CD4-positive, alpha-beta T cell treated with Interleukin-4 for 4 hours (primary cell): ENCODE measurements at places on chromosomes 1 and 21.

DNA sequence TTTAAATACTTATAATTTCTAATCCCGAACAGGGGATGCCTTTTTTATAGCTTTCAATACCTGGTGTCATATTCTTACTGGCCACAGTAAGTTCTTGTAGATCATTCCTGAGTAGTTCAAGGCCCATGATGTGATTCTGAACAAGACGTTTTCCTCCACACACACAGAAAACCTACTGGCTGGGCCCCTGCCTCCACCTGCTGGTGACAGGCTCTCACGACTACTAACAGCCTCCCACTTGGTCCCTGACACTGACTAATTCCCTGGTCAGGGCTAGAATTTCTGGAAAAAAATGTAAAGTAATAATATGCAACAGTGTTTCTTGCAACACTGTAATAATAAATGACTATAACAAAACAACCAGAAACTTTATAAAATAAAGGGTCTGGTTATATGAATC, 50.4 kb upstream of the RIPK4 start:
- DNase-seq = no peak

DNA sequence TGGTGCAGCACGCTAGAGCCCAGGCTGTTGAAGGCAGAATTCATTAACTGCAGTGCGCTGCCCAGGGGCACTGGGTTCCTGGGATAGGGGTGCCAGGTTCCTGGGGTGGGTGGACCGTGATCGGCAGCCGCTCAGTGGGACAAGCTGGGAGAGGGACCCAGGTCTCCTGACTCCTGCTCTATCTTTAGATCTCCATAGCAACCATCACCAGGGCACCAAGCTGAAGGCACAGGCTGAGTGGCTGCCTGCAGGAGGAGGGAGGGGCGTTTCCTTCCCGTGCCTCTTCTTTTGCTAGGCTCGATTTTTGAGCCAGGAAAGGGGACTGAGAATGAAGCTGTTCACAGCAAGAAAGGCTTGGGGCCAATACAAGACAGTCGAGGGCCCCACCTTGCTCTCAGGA, 20.9 kb upstream of the CDCP2 start:
- DNase-seq = no peak

DNA sequence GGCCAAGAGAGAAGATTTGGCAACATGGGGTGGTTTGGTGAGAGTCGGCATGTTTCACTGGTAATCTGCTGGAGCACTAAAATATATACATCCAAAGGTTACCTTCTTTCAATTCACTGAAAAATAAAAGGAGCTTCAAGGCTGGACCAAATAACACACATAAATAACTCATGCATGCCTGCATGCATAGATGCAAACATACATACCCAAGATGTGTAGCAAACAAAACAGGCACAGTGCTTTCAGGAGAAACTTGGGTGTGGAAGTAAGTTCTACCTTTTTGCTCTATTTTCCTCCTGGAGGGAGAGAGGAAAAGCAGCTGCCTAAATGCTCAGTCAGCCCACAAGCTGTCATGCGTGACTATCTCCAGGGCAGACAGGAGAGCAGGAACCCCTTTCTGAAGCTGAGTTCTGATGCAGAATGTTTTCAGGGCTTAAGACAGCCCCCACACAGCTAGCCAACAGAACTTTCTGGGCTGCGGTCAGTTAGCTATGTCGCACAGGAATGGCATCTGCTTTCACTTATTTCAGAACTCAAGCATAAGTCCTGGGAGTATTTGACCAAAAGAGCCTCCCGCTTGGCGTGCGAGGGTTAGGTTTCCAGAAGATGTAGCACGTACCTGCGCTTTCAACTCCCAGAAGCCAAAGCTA, 166.2 kb downstream of the TOMM20 start:
- DNase-seq = no peak

GRCh38 chr21:41148798-41149197, 19.2 kb upstream of the BACE2 start:
- DNase-seq = no peak

DNA sequence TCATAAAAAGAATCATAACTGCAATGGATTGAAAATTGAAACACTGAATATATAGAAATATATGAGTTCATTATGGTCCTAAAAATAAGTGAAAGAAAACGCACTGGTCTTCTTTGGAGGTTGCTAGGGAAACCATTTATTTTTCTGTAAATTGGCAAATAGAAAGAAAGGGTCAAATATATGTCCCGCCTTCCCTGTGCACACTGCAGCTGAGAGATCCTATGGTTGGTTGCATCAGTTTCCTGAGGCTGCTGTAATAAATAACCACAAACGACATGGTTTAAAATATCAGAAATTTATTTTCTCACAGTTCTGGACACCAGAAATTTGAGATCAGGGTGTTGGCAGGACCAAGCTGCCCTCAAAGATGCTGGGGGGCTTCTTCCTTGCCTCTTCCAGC, 35.0 kb downstream of the CA6 start:
- no peak for DNase-seq

GRCh38 chr21:43927591-43928221, 62.7 kb downstream of the AGPAT3 start:
- DNase-seq = no peak

DNA sequence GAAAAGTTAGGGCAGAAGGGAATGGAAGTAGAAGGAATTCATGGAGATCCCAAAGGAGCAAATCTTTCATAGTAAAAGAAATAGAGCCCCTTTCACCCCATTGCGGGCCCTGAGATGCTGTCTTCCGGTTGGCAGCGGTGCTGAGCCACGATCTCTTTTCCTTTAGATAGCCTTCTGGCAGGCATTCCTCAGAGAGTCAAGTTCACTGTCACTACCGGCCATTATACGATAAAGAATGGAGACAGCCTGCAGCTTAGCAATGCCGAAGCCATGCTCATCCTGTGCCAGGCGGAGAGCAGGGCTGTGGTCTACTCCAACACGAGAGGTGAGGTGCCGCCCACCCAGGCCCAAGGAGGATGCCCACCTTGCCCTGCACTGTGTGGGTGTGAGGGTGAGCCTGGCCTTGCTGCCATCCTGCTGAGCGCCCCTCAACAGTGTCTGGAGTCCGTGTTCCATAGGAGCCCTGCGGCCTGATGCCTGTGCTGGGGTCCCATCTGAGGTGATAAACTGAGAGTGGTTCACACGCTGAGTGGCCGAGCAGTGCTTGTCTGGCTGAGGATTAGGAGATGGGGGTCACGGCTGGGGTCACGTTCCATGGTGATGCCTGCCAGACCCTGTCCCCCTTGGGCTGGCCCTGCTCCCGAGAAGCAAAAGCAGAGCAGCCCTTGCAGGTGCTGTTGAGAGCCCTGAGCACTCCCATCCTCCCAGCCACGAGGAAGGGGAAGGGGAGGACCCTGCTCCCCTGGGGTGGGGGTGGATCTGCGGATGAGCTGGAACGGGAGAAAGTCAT, 20.4 kb upstream of the PWP2 start:
- no peak for DNase-seq

- no peak for DNase-seq
These were observed 244.0 kb downstream of the RHOU start for GRCh38 chr1:228979325-228979699.

DNA sequence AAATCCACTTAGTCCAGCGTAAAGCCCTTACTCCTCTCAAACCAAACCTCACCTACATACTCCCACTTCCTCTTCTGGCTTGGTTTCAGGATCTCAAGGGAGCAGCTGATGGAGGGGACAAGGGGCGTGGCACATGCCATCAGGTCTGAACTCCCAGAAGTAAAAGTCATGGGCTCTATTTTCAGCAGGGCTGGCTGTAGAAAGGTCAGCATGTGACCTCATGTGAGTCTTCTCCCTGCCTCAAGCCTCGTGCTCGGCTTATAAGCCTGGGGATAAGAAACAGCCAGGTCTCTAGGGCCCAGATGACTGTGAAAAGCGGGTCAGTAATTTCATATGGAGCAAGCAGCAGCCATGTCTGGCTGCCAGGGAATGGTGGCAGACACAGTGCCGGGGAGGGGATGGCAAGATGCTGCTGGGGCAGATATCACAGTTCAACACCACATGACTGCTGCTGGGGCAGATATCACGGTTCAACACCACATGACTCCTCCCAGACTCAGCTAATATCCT, 227.9 kb downstream of the KCNH1 start:
- DNase-seq = no peak

GRCh38 chr1:150009604-150010392, 728 bp downstream of the OTUD7B start:
- peak; percentile 49 for DNase-seq

DNA sequence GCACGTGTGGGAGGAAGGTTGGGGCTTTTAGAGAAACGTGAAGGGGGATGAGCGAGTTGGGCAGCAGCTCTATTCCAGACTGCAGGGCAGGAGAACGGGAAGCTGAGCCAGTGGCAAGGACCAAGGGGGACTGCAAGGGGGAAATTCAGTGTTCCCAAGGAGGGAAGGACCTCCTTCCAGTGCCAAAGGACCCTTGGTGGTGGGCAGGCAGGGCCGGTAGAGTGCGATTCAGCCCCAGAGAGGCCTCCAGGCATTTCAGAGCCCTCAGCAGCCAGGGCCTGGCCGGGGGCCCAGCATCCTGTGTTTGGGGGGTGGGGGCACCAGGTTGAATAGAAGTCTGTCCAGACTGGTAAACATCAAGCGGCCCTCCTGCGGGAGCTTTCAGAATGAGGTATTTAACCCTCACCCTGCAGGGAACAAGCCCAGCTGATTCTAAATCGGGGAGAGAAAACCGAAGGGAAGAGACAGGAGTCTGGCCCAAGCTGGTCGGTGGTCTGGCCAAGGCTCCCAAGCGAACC, 2.3 kb downstream of the COL9A2 start:
- DNase-seq = no peak

- DNase-seq = no peak
These were observed 115.0 kb downstream of the TMEM53 start for GRCh38 chr1:44559330-44559729.

DNA sequence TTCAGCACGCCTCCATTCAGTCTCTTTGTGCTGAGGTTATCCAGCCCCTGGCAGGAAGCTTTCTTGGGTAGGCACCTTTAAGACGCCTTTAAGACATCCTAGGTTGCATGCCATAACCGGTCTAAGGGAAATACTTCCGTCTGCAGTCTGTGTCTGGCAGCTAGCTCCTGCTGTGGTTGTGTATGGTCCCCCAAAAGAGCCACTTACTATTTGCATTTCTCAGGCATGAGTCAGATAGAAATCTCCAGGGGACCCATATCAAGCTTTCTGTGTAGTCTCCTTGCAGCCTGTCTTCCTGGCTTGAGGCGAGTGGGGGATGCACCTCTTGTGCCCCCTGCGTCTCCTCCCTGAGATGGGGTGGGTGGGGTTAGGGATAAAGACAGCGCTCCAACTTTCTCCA, 10.0 kb upstream of the RYR2 start:
- no peak for DNase-seq

- DNase-seq = no peak
These were observed 20.7 kb upstream of the DNASE2B start for GRCh38 chr1:84377480-84378095.

DNA sequence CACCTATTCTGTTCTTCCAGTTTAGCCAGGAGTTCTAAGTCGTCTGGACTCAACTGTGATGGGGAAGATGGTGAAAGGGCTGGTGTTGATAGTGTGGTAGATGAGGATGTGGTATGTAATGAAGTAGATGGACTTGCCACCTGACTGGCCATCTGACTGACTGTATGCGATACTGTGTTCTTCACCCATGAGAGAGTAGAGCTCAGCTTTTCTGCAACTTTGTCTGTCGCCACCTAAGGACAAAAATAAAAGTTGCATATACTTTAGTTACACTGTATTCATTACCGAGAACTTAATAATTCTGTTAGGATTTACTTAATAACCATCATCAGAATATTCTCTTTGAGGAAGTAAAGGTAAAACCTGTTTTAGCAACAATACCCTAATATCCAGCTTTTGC, 48.5 kb downstream of the EVI5 start:
- DNase-seq = no peak

DNA sequence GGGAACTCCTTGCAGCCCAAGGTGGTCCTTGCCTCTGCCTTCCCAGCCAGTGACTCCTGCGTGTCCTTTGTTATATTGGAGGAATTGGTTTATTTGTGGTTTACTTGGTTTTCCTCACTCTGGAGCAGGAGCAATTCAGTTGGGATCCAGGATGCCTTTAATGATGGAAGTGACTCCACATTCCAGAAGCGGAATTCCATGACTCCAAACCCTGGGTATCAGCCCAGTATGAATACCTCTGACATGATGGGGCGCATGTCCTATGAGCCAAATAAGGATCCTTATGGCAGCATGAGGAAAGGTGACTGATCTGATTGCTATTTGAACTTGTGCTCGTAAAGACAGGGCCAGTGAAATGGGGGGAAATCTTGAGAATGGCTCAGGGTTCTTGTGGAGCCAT, 15.1 kb upstream of the PIGV start:
- DNase-seq = no peak

DNA sequence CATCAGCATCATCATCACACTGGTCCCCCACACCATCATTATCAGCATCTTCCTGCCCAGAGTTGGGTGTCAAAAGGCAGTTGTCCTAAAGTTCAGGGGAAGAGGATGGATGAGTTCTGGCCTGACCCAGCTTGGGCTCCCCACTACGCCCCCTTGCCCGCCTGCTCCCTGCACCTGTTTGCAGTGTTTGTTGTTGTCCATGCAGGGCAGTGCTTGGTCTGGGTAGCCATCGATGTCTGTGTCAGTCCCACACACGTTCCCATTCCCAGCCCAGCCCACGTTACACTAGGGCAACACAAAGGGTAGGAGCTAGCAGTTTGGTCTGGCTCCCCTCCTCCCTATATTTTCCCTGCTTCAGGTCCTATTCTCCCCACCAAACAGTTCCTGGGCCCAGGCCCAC, 6.8 kb downstream of the THBS3 start:
- DNase-seq = no peak

DNA sequence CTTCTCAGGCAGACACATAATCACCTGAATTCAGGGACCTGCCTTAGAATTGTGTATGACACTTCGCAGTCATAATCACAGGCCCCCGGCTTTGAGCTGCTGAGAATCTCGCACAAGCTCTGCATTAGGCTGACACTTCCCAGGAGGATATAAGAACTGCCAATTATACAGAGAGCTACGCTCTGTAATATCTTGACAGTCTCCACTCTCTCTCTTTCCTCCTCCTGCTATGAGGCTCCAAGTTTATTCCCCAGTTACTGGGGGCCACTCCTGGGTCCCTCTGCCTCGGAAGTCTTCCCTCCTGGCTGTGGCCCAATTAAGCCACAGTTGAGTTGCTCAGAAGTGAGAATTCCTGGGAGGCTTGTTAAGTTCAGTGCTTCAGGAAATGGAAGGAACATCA, 42.7 kb downstream of the EBNA1BP2 start:
- no peak for DNase-seq

GRCh38 chr1:18110598-18110939, 3.0 kb downstream of the IGSF21 start:
- no peak for DNase-seq

GRCh38 chr21:34182436-34182835, 109.1 kb downstream of the MRPS6 start:
- no peak for DNase-seq

DNA sequence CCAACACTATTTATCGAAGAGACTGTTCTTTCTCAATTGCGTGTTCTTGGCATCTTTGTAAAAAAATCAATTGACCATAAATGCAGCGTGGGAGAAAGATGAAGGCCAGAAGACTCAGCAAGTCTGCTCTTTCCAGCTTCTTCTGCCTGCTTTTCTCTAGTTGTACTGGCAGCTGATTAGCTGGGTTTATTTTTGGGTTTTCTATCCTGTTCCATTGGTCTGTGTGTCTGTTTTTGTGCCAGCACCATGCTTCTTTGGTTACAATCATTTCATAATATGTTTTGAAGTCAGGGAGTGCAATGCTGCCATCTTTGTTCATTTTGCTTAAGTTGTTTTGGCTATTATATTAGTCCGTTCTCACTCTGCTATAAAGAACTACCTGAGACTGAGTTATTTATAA, 201.8 kb upstream of the B3GALT2 start:
- DNase-seq = no peak
